ENCODE measurements at places on chromosomes 7 and 10.

- no peak for DNase-seq
Observed at GRCh38 chr7:18753972-18754610, 258.5 kb downstream of the HDAC9 start.

- no peak for DNase-seq
Observed at GRCh38 chr10:101724446-101724845, 29.5 kb upstream of the FBXW4 start.

GRCh38 chr10:15043674-15044073, at the start of gene OLAH:
TSS of gene OLAH (plus strand) at chr10:15043943. CDS start at chr10:15047289, 3,346 bp downstream.
- DNase-seq = no peak

- DNase-seq = no peak
Observed at GRCh38 chr7:5625938-5626337, 155.5 kb downstream of the RNF216 start.

- no peak for DNase-seq
Observed at GRCh38 chr10:132551808-132552130, 14.2 kb downstream of the INPP5A start.

DNA sequence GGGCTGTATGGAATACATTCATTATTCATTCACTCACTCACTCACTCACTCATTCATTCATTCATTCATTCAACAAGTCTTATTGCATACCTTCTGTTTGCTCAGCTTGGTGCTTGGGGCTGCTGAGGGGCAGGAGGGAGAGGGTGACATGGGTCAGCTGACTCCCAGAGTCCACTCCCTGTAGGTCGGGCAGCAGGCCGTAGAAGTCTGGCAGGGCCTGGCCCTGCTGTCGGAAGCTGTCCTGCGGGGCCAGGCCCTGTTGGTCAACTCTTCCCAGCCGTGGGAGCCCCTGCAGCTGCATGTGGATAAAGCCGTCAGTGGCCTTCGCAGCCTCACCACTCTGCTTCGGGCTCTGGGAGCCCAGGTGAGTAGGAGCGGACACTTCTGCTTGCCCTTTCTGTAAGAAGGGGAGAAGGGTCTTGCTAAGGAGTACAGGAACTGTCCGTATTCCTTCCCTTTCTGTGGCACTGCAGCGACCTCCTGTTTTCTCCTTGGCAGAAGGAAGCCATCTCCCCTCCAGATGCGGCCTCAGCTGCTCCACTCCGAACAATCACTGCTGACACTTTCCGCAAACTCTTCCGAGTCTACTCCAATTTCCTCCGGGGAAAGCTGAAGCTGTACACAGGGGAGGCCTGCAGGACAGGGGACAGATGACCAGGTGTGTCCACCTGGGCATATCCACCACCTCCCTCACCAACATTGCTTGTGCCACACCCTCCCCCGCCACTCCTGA, 2.4 kb downstream of the EPO start:
- DNase-seq = no peak

GRCh38 chr10:119253433-119254174, 46.2 kb downstream of the GRK5 start:
- no peak for DNase-seq

DNA sequence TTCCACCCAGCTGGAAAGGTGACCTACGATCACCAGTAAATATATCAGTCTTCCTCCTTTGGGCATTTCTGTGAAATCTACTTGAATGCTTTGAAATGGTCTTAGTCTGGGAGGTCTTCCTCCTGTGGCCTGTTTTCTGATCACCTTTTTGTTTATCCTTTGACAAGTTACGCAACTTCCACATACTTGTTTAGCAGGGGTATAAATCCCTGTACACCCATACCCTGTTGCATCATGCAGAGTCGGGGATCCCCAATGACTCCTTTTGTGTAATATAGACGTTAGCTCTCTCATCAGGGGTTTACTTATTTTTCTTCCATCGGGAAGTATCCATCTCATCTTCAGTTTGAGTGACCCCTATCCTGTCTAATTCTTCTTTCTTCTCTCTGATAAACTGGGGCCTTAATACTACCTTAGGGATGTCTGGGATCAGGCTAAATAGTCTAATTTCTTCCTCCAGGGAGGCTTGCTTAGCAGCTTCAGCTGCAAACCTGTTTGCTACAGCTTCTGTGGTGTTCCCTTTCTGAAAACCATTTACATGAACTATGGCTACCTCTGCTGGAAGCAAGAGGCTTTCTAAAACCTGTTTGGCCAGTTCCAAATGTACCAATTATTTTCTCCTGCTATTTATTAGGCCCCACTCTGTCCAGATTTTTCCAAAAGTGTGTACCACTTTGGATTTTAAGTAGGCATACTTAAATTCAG, 25.8 kb downstream of the MAPK8 start:
- DNase-seq = no peak

GRCh38 chr7:30750683-30751650, 968 bp upstream of the INMT start:
- DNase-seq = no peak

DNA sequence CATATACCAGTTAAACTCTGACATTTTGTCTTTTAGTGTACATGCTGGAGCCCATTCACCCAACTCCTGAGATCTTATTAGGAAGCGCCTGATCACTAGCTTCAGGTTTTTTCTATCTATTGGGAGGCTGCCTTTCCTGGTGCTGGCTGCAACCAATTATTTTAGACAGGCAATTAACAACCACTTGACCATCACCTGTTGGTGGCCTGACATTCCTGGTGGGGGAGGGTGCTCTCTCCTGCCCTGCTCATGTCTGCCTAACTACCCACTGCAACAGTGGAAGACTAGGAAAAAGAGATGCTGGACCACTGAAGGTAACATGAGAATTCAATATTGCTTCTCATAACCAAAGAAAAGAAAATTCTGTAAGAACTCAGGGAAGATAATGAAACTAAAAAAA, 190.3 kb upstream of the GRM3 start:
- no peak for DNase-seq

DNA sequence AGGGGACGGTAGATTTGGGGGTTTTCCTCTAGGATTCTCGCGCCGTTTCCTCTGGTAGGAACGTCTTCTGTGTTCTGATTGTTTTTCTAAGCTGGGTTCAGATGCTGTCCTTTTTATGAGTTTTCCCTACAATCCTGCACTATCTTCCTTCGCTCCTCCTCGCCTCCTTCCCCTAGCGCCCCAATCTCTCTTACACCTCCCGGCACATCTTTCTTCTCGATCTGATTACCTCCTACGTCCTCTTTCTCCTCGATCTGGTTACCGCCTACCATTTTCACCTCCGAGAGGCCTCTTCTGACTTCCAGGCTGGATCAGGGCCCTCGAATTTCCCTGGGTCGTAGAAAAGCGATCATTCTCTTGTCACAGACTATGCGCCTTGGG, 413 bp downstream of the BUD31 start:
- DNase-seq = no peak

DNA sequence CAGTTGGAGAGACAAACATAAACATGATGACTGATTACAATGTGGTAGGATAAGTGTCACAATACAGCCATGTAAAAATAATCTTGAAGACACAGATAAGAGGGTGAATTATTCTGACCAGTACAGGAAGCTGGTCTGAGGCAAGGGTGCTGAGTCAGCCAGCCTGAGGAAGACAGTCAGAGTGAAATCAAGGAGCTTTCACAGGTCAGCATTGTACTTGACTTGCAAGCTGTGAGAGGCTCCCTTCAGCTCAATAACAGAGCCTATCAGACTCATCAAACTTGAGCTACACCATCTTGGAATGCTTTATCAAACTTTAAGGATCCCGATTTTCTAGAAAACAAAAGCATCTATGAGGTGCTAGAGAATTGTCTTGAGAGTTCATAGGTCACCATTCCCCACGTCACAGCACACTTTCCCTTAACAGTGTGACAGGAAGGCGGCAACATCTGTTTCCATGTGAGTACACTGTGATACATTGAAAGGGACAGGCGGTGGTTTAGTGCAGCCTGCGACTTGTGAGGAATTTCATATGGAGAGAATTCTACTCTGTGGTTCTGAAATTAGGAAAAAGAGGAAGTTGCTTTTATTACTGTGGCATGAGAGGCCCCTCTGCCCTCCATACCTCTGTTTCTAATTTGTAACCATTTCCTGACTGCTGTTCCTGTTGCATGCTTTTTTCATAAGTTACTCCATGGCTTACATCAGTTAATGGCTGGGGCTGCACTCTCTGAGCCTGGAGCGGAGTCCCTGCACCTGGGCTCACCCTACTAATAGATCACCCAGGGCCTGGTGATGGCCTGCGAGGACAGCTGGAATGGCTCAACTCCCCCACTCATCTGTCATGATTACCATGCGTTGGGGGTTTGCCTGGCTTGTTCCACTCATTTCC, 417.1 kb downstream of the SUGCT start:
- no peak for DNase-seq

- peak; percentile 52 for DNase-seq
Observed at GRCh38 chr7:142345811-142346210, 88.0 kb upstream of the PRSS58 start.

DNA sequence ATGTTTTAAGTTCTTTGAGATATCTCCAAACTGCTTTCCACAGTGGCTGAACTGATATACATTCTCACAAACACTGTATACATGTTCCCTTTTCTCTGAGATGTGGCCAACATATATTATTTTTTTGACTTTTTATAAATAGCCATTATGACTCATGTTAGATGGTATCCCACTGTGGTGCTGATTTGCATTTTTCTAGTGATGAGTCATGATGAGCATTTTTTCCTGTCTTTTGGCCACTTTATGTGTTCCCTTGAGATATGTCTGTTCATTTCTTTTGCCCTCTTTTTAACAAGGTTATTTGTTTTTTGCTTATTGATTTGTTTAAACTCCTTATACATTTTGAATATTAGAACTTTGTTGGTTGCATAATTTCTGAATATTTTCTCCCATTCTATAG, 1055.1 kb downstream of the NXPH1 start:
- no peak for DNase-seq

DNA sequence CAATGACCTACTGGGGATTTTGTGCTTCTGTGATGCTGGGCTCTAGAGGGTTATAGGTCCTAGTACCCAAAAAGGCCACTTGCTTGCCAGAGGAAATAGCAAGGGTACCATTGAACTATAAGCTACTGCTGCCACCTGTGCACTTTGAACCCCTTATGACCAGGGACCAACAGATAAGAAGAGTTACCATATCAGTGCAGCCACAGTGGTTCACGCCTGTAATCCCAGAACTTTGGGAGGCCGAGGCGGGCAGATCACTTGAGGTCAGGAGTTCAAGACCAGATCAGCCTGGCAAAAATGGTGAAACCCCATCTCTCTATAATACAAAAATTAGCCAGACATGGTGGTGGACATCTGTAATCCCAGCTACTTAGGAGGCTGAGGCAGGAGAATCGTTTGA, 15.5 kb upstream of the CNOT4 start:
- DNase-seq = no peak

GRCh38 chr7:85688712-85689111, 501.9 kb upstream of the SEMA3D start:
- no peak for DNase-seq

GRCh38 chr10:14605231-14605925, 169.3 kb downstream of the FAM107B start:
- DNase-seq = peak; percentile 93

GRCh38 chr10:107440741-107441140, 276.2 kb upstream of the SORCS1 start:
- no peak for DNase-seq

- no peak for DNase-seq
Observed at GRCh38 chr10:75598998-75599397, 167.6 kb downstream of the LRMDA start.

DNA sequence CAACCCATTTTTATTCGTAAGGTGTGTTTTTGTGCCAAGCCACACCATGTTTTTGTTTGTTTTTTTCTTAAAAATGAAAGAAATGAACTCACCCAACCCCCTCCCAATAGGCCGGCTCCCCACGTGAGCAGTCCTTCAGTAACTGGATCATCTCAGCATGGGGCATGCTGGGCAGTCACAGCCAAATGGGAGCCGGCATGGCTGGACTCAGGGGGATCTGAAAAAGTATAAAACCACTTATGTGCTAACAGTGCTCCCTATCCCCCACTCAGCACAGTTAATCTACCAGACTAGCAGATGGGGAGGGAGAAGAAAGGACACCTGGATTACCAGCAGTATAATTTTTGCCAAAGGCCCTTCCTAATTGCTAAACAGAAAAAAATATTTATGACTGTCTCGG, 39.3 kb downstream of the BAZ1B start:
- no peak for DNase-seq

DNA sequence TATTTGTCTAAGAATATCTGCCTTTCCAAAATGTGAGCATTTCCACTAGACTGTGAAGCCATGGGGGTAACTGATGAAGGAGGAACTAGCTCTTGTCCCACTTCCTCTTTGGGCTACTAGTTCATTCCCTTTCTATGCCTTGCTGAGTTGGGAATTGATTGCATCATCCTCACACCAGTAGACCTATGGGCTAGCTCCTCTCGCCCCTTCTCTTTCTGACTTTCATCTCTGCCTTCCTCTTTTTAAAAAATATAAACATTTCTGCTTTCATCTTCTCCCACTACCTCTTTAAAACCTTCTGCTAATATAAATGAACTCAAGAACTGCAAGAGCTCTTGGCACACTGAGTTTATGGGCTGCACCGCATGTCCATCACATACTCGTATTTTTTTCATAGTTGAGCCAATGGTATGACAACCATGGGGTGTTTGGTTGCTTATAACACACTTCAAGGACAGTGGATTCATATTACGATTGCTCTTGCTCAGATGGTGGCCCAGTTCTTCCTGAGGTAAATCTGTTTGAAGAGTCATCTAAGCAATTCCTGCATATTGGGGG, 182.0 kb downstream of the REEP3 start:
- peak; percentile 17 for DNase-seq

All from CD4-positive, alpha-beta T cell treated with Interleukin-4 for 4 hours (primary cell).